ENCODE measurements at places on chromosomes 2 and 18. TPM values are rescaled to one million over a fixed set of nuclear protein-coding genes. Genes with fewer than 3 reads are reported as not detected.

C2orf78 gene
- total RNA-seq = not detected

CDK15 gene
- not detected for total RNA-seq

B3GNT7 gene
- 0.76 TPM for total RNA-seq

PRSS56 gene
- not detected for total RNA-seq

ABCG8 gene
- total RNA-seq = not detected

TMEM131 gene
- total RNA-seq = 40.5 TPM

KCMF1 gene
- 139 TPM for total RNA-seq

- no peak overlapping the region for H3K27ac ChIP-seq
- no peak for DNase-seq
- H3K4me3 ChIP-seq = no peak overlapping the region
- H3K27me3 ChIP-seq = no peaks in the 10 kb centered on the region
- peaks cover 14% of the 10 kb centered on the region for H3K36me3 ChIP-seq
Measured at GRCh38 chr2:45833968-45834344, 182.5 kb downstream of the PRKCE start.

DNA sequence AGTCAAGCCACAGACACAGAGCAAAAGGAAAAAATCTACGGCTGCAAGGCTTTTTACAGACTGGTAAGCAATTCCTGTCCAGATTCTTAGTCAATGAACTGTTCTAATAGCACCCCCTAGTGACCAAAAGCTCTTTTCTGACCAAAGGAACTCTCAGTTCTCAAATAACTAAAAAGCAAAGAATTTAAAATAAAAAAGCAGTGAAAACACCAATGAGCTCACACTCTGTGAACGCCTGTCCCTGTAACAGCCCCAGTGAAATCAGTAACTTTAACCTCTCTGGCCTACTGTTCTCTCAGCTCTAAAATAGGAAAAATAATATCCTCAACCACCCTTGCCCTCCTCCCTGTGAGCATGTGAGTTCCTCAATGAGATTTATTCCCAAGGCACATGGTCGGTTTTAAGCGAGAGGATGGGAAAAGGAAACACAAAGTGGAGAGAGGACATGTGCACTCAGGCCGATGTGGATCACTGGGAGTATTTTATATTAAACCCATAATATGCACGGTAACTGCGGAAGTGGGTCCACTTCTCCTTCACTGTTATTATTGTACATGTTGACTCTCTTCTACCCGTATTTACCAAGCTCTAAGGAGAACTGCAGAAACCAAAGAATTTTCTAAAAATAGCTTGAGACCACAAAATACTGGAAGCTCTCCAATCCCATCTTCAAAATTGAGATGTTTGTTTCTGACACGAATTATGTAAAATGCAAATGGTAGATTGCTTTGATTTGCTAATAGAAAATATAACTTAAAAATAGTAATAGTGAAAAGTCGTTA is 128.5 kb downstream of the STK39 start:
- peaks cover 8% of the 10 kb centered on the region for H3K36me3 ChIP-seq
- H3K27ac ChIP-seq = no peak overlapping the region
- H3K27me3 ChIP-seq = no peaks in the 10 kb centered on the region
- H3K4me3 ChIP-seq = no peak overlapping the region
- DNase-seq = peak; percentile 23

- no peaks in the 10 kb centered on the region for H3K27me3 ChIP-seq
- no peak for DNase-seq
- H3K4me3 ChIP-seq = no peak overlapping the region
- no peaks in the 10 kb centered on the region for H3K4me1 ChIP-seq
Measured at GRCh38 chr18:66105016-66105415, 354.2 kb downstream of the CDH7 start.

DNA sequence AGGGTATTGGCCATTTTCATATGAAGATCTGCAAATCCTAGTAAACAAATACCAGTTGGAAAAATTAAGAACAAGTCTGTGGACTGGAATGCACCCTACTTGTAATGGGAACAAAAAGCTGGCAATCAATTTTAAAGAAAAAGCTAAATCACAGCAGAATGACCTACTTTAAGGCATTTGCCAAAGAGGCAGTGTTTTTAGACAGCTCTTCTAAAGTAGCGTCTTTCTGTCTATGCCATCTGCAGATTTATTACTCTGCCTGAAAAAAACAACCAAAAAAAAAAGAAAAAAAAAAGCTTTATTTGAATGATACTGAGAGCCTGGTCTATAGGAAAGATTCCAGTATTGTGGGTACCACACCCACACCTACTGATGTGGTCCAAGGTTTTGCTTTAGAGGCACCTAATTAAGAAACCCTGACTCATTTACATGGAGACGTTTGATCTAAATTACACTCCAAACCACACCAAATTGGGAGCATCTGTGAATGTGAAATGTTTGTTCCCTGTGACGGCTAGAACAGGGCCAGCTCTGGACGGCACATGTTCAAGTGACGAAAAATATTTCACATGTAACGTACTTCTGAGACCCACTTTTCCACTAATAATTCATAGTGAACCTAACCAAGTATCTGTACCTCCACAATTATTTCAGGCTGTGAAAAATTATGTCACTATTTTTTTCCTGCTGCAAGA is 597.1 kb downstream of the ARHGAP15 start:
- no peak overlapping the region for H3K27ac ChIP-seq
- no peak overlapping the region for H3K4me3 ChIP-seq

DNA sequence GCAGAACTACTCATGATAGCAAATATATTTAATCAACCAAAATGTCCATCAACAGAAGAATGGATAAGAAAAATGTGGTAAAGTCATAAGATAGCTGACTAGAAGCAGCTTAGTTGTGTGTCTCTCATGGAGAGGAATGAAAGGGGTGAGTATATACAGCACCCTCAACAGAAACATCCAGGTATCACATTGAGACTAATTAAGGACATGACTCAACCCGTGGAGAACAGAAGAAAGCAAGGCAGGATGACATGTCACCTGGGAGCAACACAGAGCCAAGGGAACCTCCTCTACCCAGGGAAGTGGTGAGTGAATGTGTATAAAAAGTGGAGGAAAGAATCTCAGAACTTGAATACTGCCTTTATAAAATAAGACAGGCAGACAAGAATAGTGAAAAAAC is 1695.0 kb upstream of the CELF4 start:
- no peak overlapping the region for H3K4me3 ChIP-seq
- no peaks in the 10 kb centered on the region for H3K4me1 ChIP-seq
- H3K27me3 ChIP-seq = no peaks in the 10 kb centered on the region
- no peak overlapping the region for H3K27ac ChIP-seq
- H3K36me3 ChIP-seq = peaks cover 3% of the 10 kb centered on the region

- peaks cover 8% of the 10 kb centered on the region for H3K4me1 ChIP-seq
Measured at GRCh38 chr2:20103530-20103929, 52.1 kb upstream of the LAPTM4A start.

DNA sequence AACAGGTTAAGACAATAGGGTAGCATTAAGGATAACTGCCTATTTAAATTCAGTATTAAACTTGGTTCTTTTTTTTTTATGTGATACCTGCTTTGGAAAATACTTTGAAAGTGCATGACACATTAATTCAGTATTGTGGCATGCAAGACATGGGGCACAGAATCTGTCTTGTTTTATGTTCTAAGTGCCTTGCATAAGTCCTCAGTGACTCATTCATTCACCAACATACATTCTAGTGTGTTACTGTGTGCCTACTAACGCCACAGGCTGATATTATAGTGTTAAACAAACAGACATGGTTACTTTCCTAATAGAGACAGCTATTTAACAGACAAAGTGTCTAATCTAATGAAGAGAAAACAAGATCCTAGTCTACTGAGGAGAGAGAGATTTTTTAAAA is 91.7 kb downstream of the GCA start:
- H3K27me3 ChIP-seq = no peaks in the 10 kb centered on the region
- no peaks in the 10 kb centered on the region for H3K36me3 ChIP-seq
- H3K4me3 ChIP-seq = no peak overlapping the region
- DNase-seq = no peak
- H3K27ac ChIP-seq = no peak overlapping the region
- no peaks in the 10 kb centered on the region for H3K4me1 ChIP-seq

GRCh38 chr18:11676867-11677266 is 12.2 kb upstream of the GNAL start:
- H3K4me1 ChIP-seq = no peaks in the 10 kb centered on the region
- no peak overlapping the region for H3K4me3 ChIP-seq
- peaks cover 28% of the 10 kb centered on the region for H3K27me3 ChIP-seq
- H3K36me3 ChIP-seq = no peaks in the 10 kb centered on the region
- no peak overlapping the region for H3K27ac ChIP-seq
- DNase-seq = no peak

GRCh38 chr18:57077786-57078552 is 68.9 kb upstream of the BOD1L2 start:
- no peak overlapping the region for H3K27ac ChIP-seq
- no peak overlapping the region for H3K4me3 ChIP-seq
- DNase-seq = peak; percentile 64
- peaks cover 26% of the 10 kb centered on the region for H3K27me3 ChIP-seq
- H3K4me1 ChIP-seq = peaks cover 11% of the 10 kb centered on the region

DNA sequence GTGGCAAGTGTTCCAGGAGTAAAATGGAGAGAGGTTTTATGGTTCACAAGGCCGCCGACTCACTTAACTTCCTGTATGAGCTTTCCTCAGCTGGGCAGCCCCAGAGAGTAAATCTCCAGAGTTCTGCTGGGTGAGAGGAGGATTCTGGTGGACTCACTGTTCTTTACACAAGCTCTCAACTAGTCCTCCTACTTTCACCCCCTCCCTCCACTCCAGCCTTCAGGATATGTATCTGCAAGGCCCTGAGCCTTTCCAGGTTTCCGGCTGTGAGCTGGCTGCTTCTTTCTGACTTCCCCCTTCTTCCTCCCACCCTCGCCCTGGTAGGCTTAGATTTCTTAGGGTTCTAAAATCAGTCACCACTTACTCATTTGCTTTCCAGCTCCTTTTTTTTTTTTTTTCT is 34.0 kb downstream of the EML6 start:
- H3K4me1 ChIP-seq = peaks cover 14% of the 10 kb centered on the region
- H3K27ac ChIP-seq = no peak overlapping the region
- H3K36me3 ChIP-seq = no peaks in the 10 kb centered on the region
- DNase-seq = peak; percentile 12
- peak overlapping the region; percentile 43 for H3K4me3 ChIP-seq
- no peaks in the 10 kb centered on the region for H3K27me3 ChIP-seq

DNA sequence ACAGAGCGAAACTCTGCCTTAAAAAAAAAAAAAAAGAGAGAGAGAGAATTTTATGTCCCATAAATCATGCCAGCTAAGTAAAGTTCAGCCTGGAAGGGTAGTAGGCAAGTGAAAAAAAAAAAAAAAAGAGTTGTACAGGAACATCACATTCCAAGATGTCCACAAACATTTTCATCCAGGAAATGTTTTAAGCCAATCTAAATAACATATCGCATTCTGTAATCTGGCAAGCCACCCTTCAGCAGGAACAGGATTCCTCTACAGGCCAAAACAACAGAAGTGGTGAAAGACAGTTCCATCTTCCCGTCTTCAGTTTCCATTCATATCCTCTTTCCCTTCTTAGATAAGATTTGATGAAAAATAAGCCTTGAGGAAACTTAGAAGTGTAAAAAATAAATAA is 1108.1 kb upstream of the DDX18 start:
- H3K4me1 ChIP-seq = no peaks in the 10 kb centered on the region
- no peak for DNase-seq
- no peaks in the 10 kb centered on the region for H3K36me3 ChIP-seq
- no peak overlapping the region for H3K4me3 ChIP-seq

DNA sequence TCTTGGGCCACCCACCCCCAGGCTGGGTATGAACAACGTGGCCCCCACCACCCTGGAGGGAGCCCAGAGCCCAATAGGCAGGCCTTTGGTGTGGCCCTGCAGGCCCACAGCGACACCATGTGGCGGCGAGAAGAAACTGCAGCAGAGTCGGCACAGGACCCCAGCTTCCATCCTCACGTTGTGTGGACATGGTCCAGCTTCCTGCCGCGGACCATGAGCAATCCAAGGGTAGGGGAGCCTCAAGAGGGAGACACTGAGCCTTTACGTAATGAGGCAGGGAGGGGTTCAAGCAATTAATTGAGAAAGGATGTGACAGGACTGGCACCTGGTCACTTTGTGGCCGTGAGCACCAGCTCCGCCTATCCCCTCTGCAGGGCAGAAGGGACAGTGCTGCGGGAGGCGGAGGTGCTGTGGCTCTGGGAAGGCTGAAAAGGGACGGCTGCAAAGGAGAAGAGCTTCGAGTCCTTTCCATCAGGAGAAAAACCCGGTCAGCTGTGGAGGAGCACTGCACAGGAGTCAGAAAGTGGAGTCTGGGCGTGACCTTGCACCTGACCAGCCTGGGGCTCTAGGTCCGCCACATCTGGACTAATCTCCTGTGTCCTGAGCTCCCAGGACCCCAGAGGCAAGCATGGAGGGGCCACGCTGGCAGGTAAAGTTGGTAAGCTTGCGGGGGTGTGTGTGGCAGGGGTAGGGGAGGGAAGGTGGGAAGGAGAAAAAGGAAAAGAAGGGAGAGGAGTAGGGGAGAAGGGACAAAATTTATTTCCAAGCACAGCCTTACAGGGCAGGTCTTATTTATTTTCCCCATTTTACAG is 44.9 kb downstream of the TMEM37 start:
- DNase-seq = peak; percentile 46
- H3K4me1 ChIP-seq = no peaks in the 10 kb centered on the region
- peaks cover 11% of the 10 kb centered on the region for H3K27me3 ChIP-seq
- no peak overlapping the region for H3K4me3 ChIP-seq
- H3K27ac ChIP-seq = no peak overlapping the region
- H3K36me3 ChIP-seq = no peaks in the 10 kb centered on the region

GRCh38 chr2:217954971-217955740 is 47.6 kb downstream of the TNS1 start:
- H3K4me1 ChIP-seq = no peaks in the 10 kb centered on the region
- H3K27me3 ChIP-seq = no peaks in the 10 kb centered on the region
- DNase-seq = no peak

GRCh38 chr2:232405943-232406510 is 617 bp upstream of the ALPG start:
- DNase-seq = no peak
- no peaks in the 10 kb centered on the region for H3K36me3 ChIP-seq
- H3K4me1 ChIP-seq = no peaks in the 10 kb centered on the region
- peaks cover 12% of the 10 kb centered on the region for H3K27me3 ChIP-seq
- H3K4me3 ChIP-seq = no peak overlapping the region
- H3K27ac ChIP-seq = no peak overlapping the region

- no peaks in the 10 kb centered on the region for H3K36me3 ChIP-seq
- no peaks in the 10 kb centered on the region for H3K4me1 ChIP-seq
- no peak overlapping the region for H3K4me3 ChIP-seq
- no peak for DNase-seq
- H3K27me3 ChIP-seq = peaks cover under 1% of the 10 kb centered on the region
Measured at GRCh38 chr2:133574620-133575019, 6.4 kb upstream of the NCKAP5 start.

GRCh38 chr18:75264926-75265597 is 54.5 kb downstream of the TSHZ1 start:
- H3K27ac ChIP-seq = no peak overlapping the region
- no peak for DNase-seq
- peaks cover 59% of the 10 kb centered on the region for H3K4me1 ChIP-seq
- no peak overlapping the region for H3K4me3 ChIP-seq
- H3K27me3 ChIP-seq = no peaks in the 10 kb centered on the region

DNA sequence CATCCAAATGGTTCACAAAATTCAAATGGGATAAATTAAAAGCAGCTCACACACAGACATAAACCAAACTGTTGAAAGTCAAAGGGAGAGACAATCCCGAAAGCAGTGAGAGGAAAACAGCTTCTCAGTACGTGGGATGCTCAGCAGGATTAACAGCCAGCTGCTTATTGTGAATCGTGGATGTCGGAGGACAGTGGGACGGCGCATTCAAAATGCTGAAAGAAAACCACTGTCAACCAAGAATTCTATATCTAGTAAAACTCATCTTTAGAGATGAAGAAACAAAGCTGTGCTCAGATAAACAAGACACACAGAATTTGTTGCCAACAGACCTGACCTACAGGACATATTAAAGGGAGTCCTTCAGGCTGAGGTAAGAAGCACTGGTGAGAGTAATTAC is 102.9 kb downstream of the NFATC1 start:
- peaks cover 21% of the 10 kb centered on the region for H3K4me1 ChIP-seq
- H3K27ac ChIP-seq = peak overlapping the region; percentile 41
- no peak overlapping the region for H3K4me3 ChIP-seq
- H3K27me3 ChIP-seq = no peaks in the 10 kb centered on the region
- H3K36me3 ChIP-seq = peaks cover 33% of the 10 kb centered on the region
- no peak for DNase-seq

Data from activated T-cell treated with anti-CD3 and anti-CD28 coated beads, Interleukin-2, amount 50 U/mL, for 72 hours (primary cell).